ENCODE measurements at places on chromosomes 3 and 15.
A peak's percentile ranks its signal among the peaks of the same experiment; 100 is the strongest.

GRCh38 chr3:151319628-151320027 lies 3.0 kb upstream of the GPR87 start:
- no peak overlapping the region for H3K27ac ChIP-seq
- no peaks in the 10 kb centered on the region for H3K27me3 ChIP-seq
- H3K4me1 ChIP-seq = no peaks in the 10 kb centered on the region
- H3K36me3 ChIP-seq = no peaks in the 10 kb centered on the region
- H3K4me3 ChIP-seq = no peak overlapping the region

DNA sequence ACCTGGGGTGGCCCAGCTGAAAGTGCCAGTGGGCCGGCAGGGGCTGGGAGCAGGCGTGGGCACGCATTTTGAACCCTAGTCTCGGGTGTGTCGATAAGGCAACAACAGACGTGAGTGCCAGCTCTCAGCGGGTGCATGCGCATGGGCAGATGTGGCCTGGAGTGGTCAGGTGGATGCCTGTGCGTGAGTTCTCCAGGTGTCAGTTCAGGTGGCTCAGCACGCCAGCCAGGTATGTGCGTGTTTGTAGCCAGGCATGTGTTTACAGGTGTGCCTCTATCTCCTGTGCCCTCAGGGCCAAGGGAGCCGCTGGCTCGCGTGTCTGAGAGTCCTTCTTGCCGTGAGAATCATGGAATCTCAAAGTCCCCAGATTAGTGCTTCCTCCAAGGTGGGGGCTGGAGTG lies 14.8 kb downstream of the CYP1A2 start:
- DNase-seq = no peak
- no peaks in the 10 kb centered on the region for H3K4me1 ChIP-seq
- H3K4me3 ChIP-seq = no peak overlapping the region
- H3K27ac ChIP-seq = no peak overlapping the region

GRCh38 chr15:42511007-42511391 lies 15.6 kb downstream of the SNAP23 start:
- H3K4me3 ChIP-seq = no peak overlapping the region
- H3K36me3 ChIP-seq = peaks cover 4% of the 10 kb centered on the region
- no peak for DNase-seq
- no peaks in the 10 kb centered on the region for H3K27me3 ChIP-seq
- no peak overlapping the region for H3K27ac ChIP-seq

- H3K36me3 ChIP-seq = no peaks in the 10 kb centered on the region
- H3K4me1 ChIP-seq = peaks cover 22% of the 10 kb centered on the region
- no peak overlapping the region for H3K27ac ChIP-seq
These were observed 4.0 kb downstream of the HDAC11 start for GRCh38 chr3:13483988-13484695.

- no peaks in the 10 kb centered on the region for H3K4me1 ChIP-seq
- H3K36me3 ChIP-seq = no peaks in the 10 kb centered on the region
- H3K27ac ChIP-seq = no peak overlapping the region
- H3K4me3 ChIP-seq = no peak overlapping the region
- DNase-seq = no peak
- H3K27me3 ChIP-seq = no peaks in the 10 kb centered on the region
These were observed 10.5 kb upstream of the C3orf49 start for GRCh38 chr3:63808633-63809032.

DNA sequence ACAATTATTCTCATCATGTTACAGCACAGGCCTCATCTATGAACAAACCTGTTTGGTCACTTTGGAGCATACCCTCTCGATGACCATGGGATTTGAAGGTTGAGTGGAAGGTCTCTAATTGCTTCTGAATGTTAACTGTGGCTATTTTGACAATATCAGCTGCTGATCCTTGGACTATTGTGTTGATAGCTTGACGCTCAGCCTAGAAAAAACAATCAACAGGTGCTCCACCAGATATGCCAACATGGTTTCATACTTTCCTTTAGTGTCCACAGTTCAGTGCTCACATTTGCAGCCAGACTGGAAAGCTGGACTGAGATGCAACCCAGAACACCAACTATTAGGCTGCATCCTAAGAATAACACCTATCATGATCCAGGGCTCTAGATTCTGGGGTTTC lies 109.7 kb downstream of the POLQ start:
- no peak overlapping the region for H3K27ac ChIP-seq
- H3K4me1 ChIP-seq = peaks cover 9% of the 10 kb centered on the region
- H3K27me3 ChIP-seq = no peaks in the 10 kb centered on the region
- H3K4me3 ChIP-seq = no peak overlapping the region
- H3K36me3 ChIP-seq = peaks cover 12% of the 10 kb centered on the region

GRCh38 chr3:43062564-43063040 lies 43.3 kb downstream of the POMGNT2 start:
- H3K36me3 ChIP-seq = no peaks in the 10 kb centered on the region
- H3K4me3 ChIP-seq = no peak overlapping the region
- H3K4me1 ChIP-seq = peaks cover 15% of the 10 kb centered on the region
- no peak for DNase-seq
- no peaks in the 10 kb centered on the region for H3K27me3 ChIP-seq

DNA sequence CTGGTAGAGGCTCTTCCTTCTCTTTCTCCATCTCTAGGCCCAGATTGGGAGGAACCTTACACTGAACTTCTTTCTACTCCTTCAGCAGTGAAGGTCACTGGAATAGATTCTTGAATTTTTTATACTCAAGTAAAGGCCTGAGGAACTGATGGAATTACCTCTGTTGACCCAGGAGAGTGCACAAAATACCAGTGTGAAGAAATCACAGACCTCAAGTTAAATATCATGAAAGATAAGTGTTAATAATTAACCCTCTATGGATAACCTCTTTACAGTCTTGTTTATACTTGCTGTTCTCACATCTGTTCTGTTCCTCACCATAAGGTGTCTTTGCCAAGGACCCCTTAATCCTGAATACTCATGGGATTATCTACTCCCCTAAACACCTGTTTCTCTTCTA lies 244.4 kb upstream of the STAC start:
- H3K27me3 ChIP-seq = no peaks in the 10 kb centered on the region
- H3K27ac ChIP-seq = no peak overlapping the region
- no peak for DNase-seq
- no peak overlapping the region for H3K4me3 ChIP-seq
- H3K4me1 ChIP-seq = no peaks in the 10 kb centered on the region

- peak overlapping the region; percentile 58 for H3K27ac ChIP-seq
- H3K27me3 ChIP-seq = no peaks in the 10 kb centered on the region
- H3K4me1 ChIP-seq = peaks cover 7% of the 10 kb centered on the region
- no peaks in the 10 kb centered on the region for H3K36me3 ChIP-seq
- no peak overlapping the region for H3K4me3 ChIP-seq
These were observed 9.5 kb downstream of the SMAD3 start for GRCh38 chr15:67074886-67075229.

DNA sequence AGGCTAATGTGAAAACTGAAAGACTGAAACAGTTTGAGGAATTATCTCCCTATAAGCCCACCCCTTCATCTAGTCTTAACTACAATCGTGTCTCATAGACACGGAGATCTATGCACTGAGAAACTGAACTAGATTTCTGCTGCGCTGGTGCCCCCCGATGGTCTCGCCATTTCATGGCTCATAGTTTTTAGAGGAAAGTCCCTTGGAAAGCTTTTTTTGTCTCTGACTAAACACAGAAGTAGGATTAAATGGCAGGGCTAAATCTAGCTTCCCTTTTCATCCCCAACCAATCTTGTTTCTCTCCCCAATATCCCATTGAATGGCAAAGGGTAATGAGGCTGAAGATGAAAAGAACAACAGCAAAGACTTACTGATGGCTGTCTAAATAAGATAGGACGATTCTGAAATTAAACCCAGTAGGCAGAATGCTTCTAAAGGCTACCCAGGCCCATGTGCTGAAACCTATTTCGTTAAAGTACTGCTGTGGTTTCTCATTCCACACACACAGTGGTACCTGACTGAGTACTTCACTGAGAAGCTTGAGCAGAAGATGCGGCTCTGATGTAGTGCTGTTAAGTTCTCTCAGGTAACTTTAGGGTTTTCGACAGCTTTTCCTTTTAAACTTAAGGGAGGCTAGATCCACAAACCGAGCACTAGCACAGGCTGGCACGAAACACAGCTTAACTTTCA lies 142.7 kb downstream of the GADL1 start:
- no peak overlapping the region for H3K4me3 ChIP-seq
- H3K27me3 ChIP-seq = no peaks in the 10 kb centered on the region
- peak; percentile 50 for DNase-seq
- H3K4me1 ChIP-seq = no peaks in the 10 kb centered on the region
- no peaks in the 10 kb centered on the region for H3K36me3 ChIP-seq

DNA sequence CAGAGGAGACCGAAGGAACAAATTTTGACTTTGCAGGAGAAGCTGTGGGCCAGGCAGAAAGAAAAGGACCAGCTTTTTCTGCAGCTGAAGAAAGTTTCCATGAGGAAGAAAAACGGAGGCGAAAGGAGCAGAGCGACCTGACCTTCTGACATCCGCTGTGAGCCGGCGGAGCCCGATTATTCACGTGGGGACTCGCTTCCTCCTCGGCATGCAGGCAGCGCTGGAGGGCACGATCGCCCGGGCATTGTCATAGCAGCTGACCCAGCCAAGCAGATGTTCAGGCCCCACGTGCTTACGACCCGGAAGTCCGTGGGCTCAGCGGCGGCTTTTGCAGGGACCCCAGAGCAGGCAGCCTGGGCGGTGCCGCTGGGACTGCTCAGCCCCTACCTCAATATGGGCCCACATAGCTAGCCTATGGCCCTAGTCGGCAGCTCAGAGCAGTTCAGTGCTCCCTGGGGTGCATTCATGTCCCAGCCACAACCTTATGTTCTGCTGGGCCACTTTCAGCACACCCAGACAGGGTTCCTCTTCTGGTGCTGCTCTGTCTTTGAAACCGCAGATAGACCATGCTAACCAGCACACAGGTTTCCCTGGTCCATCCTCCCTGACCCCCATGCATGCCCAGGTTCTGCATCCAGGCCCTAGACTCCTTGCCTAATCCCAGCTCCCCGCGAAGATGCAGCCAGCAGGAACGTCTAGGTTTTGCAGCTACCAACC lies 10.5 kb upstream of the EIF4A2 start:
- H3K4me3 ChIP-seq = peak overlapping the region; percentile 59
- peak; percentile 72 for DNase-seq
- no peaks in the 10 kb centered on the region for H3K27me3 ChIP-seq
- H3K4me1 ChIP-seq = peaks cover 16% of the 10 kb centered on the region
- H3K36me3 ChIP-seq = no peaks in the 10 kb centered on the region
- peak overlapping the region; percentile 50 for H3K27ac ChIP-seq

GRCh38 chr3:115148142-115148790 lies 1.2 kb upstream of the ZBTB20 start:
- peak overlapping the region; percentile 96 for H3K27ac ChIP-seq
- peak overlapping the region; percentile 82 for H3K4me3 ChIP-seq
- H3K4me1 ChIP-seq = peaks cover 2% of the 10 kb centered on the region
- DNase-seq = no peak
- no peaks in the 10 kb centered on the region for H3K27me3 ChIP-seq

DNA sequence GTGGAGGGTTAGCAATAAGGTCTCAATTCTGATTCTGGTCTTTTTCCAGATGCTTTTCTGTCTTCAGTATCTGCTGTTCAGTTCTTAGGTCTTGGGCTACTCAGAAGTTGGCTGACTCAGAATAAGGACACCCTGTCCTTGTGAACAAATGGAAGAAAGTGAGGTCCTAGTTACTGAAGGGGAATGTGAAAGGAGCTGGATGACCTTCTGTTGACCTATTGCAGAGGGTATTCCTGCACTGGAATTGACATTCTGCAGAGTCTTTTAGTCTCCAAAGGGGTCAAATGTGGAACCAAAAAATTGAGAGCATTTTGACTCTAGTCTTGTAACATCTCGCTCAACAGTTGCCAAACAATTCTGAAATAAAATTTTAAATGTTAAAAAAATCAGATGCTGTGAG lies 63.0 kb downstream of the CCR1 start:
- peaks cover 15% of the 10 kb centered on the region for H3K4me1 ChIP-seq
- no peak for DNase-seq
- no peaks in the 10 kb centered on the region for H3K27me3 ChIP-seq

DNA sequence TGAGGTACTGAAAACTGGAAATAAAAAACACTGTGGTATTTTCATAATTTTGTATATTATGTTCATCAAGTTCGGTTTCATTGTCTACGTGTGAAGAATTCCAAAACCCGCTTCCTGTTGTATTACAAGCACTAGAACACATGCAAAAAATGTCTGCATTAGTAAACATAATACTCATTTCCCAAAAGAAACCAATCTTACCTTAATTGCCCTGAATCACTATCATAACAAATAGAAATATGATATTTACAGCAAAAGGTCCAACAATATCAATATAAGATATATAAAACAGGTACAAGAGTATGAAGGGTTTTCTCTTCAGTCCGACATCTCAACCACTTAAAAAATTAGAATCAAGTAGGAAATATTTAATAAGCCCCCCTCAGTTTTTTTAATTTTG lies 26.3 kb upstream of the GP5 start:
- H3K27ac ChIP-seq = no peak overlapping the region
- no peaks in the 10 kb centered on the region for H3K4me1 ChIP-seq
- peaks cover 49% of the 10 kb centered on the region for H3K36me3 ChIP-seq
- no peak for DNase-seq

Data from thymus (tissue), 14 donors.